ENCODE measurements at places on chromosomes 3 and 15.

DNA sequence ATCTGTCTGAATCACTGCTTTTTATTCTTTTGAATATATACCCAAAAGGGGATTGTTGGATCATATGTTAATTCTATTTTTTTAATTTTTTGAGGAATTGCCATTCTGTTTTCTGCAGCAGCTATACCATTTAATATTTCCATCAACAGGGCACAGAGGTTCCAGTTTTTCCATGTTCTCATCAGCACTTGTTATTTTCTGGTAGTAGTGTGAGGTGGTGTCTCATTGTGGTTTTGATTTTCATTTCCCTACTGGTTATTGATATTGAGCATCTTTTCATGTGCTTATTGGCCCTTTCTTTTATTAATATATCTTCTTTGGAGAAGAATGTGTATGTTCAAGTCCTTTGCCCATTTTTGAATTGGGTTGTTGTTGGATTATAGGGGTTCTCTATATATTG is 68.1 kb downstream of the PDE8A start:
- no peak for DNase-seq

GRCh38 chr3:138718849-138719248 is 110.3 kb downstream of the FAIM start:
- DNase-seq, result no peak

DNA sequence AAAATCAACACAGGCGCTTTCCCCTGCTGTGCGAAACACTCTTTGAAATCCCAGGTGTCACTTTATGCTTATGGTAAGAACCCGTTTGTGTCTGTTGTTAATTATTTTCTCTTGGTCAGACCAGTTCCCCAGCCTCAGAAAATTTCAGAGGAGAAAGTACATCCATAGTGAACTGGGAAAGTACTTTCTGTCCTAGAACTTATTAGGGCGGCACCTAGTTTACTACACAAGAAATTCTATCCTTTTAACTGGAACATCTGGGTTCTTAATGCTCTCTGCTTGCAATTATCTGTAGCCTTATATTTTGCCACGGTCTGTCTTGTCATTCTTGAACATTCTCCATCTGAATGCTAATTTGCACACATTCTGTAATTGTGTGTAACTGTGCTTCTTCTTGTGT is 215.0 kb downstream of the PTPRG start:
- no peak for DNase-seq

DNA sequence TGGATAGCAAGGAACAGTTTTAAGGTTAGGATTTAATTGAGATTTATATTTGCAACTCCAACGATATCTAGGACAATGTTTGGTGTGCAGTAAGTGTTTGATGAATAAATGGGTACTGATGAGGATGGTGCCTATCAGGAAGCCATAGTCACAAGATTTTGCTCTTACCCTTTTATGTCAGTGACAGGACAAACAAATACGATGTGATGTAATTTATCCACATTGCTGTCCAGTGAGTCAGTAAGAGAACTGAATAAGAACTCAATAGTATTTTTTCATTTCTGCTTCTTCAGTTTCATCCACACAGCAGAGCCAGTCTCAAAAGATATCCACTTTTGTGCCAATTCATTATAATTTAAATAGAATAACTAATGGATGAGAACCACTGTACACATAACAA is 18.5 kb downstream of the C3orf85 start:
- no peak for DNase-seq

- DNase-seq, result no peak
Measured at GRCh38 chr15:80936288-80937078, 53.1 kb downstream of the MESD start.

DNA sequence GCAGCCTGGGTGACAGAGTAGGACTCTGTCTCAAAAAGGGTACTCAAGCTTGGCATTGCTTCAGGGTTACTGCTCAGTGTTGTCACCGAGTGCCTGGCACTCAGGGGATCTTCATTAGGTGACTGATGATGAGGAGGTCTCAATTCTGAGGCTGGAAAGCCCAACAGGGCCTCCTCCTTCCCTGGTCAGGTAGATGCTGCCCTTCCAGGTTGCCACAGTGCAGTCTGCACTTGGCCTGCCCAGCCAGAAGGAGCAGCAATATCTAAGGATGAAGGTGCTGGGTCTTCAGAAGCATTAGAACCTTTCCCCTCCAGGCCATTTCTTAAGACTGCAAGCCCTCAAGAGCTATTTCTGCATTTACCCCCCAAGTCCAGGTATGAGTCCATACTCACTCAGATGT is 42.0 kb downstream of the PGPEP1L start:
- no peak for DNase-seq

DNA sequence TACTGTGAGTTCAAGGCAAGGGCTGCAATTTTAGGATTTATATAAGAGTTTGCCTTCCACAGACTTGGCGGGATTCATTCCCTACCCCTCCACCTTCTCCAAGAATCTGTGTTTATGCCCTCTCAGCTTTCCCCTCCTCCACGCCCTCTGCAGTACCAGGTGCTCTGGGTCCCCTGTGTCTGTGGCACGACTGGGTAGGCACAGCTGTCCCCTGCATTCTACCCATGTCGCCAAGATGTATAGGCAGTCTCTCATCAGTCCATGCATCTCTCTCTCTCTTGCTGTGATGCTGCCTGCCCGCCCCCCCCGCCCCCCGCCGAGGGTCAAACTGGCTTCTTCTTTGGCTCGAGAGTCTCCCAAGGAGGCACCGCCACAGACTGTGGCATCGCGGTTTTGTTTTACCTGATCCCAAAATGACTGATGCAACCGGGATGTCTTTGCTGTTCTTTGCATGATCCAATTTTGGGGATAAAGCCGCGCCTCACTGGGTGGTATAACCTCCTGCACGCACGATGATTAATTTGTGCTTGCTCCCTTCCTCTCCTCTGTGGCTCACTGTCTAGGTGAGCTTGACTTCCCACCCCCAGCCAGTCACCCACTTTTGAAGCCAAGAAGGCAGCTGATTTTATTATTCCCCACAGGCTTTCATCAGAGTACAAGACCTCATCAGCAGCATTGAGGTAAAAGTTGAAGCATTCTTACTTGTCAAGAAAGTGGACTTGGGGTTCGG is 43.7 kb downstream of the EFCAB12 start:
- DNase-seq, result no peak

- DNase-seq, result no peak
Measured at GRCh38 chr15:88225461-88225860, 31.1 kb downstream of the NTRK3 start.

DNA sequence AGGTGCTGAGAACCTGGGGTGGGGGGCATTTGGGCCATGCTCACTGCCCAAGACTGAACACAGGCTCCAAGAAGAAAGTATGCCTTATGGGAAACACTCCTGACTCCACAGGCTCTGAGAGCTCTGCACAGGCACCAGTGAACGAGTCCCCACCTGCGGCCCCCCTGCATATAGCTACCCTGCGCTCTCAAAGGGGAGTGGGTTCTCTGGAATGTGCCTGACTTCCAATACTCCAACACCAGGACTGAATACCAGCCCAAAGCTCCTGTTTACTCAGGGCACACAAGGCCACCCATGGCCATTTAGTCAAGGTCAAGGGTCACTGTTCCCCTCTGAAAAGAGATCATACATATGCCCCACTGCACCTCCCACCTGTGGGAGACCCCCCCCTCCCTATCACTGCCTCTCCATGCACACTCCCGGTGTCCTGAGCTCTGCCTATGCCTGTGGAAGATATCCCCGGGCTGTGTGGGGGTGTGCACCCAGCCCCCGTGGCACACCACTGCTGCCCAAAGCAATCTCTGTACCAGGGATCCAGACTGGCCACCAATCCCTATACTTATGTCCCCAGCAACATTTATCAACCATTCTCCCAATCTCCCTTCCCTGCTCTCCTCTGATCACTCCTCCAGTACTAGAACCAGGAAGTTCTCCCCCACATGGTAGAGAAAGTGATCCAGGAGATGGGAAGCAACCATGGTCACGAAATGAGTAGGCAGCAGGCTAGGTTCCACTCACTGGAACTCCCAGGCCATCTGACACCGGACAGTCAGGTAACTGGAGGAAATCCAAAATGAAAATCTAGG is 1.5 kb upstream of the PLXNB1 start:
- DNase-seq, result no peak

GRCh38 chr15:37933666-37934065 is 774 bp upstream of the TMCO5A start:
- no peak for DNase-seq

DNA sequence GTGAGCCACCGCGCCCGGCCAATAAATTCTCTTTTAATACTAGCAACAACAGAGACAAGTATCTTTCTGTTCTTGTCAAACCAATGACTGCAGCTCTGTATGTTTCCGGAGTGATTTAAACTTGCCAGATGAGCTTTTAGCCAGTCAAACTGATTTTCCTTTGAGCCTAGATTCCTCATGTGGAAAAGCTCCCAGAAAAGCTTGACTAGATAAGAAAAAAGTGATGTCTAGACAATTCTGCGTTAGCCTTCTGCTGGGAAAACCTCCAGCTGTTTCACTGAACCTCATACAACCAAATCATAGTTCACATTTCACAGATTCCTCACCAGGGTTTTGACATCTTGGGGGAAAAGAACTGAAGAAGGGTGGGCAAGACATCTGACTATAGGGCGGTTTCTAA is 78.6 kb downstream of the MAGI1 start:
- DNase-seq, result no peak

DNA sequence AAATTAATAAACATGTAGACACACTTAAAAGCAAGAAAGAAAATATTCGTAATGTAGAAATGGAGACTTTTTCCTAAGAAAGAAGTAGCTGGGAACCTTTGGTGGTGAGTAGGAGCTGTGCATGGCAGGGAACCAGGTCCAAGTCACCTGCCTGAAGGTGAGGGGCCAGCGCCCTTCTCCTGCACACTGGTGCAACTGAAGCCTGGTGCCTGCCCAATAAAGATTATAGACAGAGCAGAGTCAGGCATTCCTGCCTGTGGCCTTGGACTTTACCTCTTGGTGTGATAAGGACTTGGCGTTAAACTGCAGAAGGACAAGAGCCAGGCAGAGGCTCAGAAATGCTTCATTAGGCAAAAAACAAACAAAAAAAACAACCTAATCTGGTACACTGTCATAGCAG is 14.2 kb downstream of the CFAP91 start:
- DNase-seq, result no peak

DNA sequence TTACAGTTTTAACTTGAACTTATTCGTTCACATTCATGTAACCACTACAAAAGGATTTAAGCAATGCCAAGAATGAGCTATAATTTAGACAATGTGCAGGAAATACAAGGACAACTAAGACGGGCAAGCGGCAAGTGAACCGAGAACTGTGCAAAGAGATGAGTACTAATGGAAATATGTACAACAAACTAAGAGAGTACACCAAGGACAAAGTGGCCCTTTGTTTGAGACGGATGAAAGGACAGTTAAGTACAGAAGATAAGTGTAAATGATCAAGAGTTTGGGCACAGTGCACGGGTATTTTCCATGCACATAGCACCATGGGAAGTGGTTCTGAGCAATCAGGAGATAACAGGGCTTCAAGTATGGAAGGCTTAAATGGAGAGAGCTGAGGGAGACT is 281.7 kb downstream of the ROBO2 start:
- DNase-seq, result no peak

- DNase-seq, result no peak
Measured at GRCh38 chr15:27683121-27683520, 416.0 kb downstream of the OCA2 start.

GRCh38 chr3:188358787-188359493 is 205.0 kb downstream of the LPP start:
- DNase-seq, result no peak

DNA sequence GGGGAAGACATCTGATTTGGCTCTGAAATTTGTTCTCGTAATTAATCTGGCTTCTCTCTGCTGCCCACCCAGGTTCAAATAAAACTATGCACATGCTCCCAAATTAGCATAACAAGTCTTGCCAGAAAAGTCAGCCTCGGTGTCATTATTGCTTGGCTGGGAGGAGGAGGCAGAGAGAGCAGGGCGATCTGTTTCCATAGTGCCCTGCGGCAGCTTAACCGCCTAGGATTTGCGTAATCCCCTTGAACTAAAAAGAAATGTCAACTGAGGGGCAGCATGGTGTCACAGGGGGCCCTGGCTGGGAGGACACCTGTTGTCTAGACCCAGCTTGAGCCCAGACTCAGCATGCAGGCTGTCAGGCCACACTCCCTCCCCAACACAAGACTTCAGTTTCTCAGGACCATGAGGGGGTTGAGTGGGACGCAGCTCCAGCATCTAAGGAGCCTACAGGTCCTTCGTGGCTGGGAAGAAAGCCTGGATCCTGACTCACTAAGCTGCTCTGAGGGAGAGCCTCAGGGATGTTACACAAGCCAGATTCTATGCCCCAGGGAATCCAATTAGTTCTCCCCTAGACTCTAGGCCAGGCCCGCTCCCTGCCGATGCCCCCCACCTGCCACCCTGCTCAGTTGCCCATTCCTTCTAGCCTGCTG is 17.3 kb downstream of the MRPS11 start:
- DNase-seq, result no peak

DNA sequence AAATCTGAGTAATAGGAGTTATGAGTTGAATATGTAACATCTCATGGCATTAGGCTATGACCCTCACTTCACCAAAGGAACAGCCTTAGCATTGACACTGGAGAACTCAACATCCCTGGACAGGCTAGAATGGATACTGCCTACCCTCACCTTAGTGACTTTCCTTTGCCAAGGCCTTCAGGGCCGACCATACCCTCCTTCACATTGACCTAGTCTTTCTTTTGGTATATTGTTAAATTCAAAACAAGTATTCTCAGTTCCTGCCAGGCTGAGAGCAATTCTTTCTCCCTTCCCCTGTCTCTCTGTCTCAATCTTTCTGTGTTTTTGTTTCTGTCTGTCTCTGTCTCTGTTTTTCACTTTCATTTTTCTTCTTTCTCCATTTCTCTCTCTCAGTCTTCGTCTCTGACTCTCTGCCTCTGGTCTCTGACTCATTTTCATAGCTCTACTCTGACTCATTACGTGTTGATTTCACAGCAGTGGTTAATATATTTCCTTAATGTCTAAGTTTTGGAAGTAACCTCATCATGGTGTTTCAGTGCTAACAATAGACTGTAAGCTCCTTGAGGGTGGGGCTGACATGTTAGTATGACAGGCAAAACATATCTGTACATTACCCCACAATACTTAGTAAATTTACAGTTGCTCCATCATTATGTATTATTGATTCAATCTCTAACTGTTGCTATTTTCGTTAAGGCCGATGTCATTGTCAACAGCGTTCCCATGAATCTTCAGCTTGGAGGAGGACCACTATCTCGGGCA is 32.5 kb downstream of the PARP15 start:
- DNase-seq, result no peak

- DNase-seq, result peak; percentile 11
Measured at GRCh38 chr15:48352474-48353072, 21.3 kb downstream of the DUT start.

DNA sequence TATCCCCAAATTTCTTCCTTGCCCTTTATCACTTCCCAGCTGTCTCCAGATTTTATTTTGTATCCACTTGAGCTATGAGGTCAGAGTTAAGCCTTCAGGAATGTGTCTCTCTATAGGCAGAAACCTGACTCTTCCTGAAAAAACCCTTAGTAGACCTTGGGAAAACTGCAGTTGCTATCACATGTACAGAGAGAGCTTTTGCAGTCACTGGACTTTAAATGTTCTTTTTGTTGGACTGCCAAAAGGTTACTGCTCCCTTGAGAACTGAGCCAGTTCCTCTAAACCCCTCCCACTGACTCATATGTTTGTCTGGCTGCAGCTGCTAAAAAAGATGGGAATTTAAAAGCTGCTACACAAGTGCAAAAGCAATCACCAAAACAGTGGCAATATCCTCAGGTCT is 169.1 kb upstream of the CCDC54 start:
- no peak for DNase-seq

Measured in activated CD8-positive, alpha-beta memory T cell treated with anti-CD3 and anti-CD28 coated beads for 4 hours (primary cell).